Stimulated activated CD4-positive, alpha-beta T cell treated with anti-CD3 and anti-CD28 coated beads, Interleukin-15, amount 100 ng/mL, for 1 hour (primary cell): ENCODE measurements at places on chromosomes 5 and 9.
A peak's percentile ranks its signal among the peaks of the same experiment; 100 is the strongest.

GRCh38 chr5:104345222-104346016 is 782.8 kb upstream of the NUDT12 start:
- no peak for DNase-seq

DNA sequence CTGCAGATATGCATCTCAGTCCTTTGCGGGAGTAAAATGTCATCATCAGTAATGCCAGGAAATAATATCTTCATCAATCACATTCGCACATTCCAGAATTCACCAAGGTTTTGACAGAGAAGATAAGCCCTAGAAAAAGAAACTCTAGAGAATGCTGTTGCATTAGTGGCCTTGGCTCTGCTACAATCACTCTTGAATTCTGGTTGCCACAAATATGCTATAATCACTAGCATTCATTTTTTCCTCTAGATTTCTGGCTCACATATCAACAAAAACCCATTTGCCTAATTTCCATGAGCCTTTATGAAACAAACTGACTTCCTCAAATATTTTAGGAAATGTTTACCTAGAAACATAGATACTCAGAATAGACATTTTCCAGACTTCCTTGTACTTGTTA is 653.4 kb downstream of the ANXA1 start:
- DNase-seq, result no peak

DNA sequence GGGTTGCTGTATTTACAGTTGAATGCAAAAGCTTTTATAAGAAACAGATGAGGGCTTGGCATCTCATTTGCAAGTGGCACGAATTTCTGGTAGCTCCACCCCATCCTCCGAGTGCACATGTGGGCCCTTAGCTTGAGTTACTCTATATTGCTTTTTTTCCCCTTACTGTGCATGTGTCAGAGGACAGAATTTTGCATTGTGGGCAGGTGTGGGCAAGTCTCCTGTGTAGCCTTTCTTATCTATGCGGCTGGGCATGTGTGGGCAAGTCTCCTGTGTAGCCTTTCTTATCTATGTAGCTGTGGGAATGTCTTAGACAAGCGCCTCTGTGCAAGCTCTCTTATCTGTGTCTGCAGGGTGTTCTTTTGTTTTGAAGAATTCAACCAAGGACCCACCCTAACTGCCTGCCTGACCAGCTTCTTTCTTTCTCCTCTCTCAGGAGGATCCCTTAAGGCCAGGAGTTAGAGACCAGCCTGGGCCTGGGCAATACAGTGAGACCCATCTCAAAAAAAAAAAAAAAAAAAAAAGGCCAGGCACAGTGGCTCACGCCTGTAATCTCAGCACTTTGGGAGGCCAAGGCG is 34.1 kb upstream of the SIL1 start:
- no peak for DNase-seq

DNA sequence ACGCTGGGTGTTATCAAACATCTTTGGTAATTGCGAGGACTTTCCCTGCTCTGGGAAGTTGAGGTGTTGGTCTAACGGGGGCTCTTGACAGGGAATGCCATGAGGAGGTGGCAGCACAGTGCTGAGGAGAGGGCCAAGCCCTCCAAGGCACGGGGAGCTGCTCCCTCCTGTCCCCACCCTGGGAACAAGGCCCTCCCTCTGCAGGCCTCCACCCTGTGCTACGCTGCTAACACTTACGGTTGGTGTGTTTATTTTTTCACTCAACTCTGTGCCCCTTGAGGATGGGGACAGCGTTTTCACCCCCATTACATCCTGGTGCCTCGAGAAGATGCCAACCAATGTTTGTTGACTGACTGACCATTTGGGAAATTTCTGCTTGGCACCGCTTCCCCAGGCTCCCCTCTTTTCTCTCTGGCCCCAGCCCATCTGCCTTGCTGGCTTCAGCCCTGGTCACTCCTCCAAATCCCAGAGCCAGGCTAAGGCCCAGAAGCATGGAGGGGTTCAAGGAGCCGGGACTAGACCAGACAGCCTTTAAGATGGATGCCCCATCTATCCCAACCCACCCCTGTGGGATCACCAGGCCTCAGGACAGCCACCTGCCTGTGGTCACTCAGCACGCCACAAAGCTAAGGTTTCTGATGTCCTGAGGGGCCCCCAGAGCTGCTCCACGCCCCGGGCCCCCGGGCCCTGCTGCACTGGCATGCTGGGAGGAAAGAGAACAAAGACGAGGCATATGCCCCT is 125.7 kb downstream of the BARX1 start:
- no peak for DNase-seq

GRCh38 chr5:112329419-112330090 is 89.5 kb downstream of the EPB41L4A start:
- DNase-seq, result no peak

GRCh38 chr9:133127340-133127981 is 6.4 kb upstream of the RALGDS start:
- no peak for DNase-seq

DNA sequence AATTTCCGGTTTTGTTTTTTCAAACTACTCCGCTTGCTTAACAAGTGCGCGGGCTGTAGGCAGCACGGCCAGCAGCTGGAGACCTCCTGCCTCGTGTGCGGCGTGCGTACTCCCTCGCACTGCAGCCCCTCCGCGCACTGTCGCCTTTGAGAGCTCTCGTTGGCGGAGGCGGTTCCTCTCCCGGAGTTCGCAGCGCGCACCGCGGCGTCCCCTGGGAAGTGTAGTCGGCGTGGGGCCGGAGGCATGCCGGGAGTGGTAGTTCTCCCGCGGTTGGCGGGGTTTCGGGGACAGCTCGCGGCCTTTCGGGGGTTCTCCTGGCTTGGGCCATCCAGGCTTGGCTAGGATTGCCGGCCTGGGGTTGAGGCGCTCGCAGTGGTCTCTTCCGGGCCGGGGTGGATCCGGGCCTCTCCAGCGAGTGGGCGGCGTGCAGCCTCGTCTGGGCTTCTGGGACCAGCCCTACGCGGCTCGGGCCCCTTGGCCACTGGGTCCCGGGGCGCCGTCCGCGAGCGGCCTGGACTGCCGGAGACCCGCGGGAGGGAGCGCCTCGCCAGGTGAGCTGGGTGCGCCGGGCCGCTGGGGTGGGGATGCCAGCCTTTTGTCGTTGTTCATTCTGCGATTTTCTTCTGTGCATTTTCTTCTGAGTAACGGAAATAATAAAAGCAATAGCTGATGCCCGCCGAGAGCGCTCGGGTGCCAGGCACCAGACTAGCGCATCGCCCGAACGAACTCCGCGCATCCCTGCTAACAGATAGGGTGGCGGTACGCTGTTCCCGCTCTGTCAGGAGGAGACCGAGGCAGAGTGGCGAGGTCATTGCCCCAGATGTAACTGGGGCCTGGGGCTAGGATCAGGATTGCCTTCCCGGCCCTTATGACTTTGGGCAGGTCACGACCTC is at the start of gene ZNF354C:
Gene ZNF354C (plus strand): TSS at position 258 of the 893 bp plus-strand sequence. CDS start 1,696 bp downstream, outside the sequence.
- DNase-seq, result peak; percentile 77

GRCh38 chr9:93479726-93480125 is 26.3 kb upstream of the FAM120AOS start:
- DNase-seq, result no peak

DNA sequence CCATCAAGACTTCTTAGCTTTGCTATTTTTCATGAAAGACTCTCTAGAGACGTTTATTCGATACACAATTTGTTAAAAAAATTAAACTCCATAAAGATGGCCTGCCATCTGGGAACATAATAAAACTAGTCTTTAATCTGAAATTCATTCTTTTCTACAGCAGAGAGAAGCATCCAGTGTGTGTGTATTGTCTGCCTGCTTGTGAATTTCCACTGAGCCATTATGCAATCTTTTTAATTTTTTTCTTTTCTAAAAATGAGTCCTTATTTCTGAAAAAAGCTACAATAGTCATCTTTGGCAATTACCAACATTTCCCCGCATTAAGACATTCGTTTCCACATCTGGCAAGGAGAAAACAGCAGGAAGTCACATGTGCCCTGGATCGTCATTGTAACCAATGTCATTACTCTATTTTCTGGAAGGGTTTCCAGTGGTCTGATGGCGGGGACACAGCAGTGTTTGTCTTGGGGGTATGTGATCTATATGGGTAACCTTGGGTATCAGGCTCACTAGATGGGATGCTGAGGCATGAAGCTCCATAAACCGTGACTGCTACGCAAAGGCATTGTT is 263.1 kb downstream of the MSX2 start:
- DNase-seq, result no peak

- DNase-seq, result no peak
These were observed 3.0 kb upstream of the ARRDC3 start for GRCh38 chr5:91386120-91386519.

GRCh38 chr5:81755320-81755719 is 4.4 kb upstream of the SSBP2 start:
- DNase-seq, result no peak

GRCh38 chr9:26510137-26510536 is 382.5 kb downstream of the CAAP1 start:
- no peak for DNase-seq

DNA sequence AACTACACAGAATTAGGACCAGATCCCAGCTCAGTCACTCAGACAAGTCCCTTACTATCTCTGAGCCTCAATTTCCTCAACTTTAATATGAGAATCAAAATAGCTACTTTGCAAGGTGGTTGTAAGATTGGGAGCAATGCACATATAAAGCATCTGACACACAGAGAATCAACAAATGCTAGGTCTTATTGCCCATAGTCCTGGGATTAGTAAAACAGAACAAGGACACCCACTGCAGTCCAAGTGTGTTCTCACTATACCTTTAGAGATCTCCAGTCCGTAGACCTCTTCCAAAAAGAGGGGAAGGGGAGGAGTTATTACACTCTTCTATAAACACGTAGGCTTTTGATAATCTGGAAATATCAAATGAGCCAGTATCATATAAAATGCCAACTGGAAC is 190.0 kb downstream of the CCDC192 start:
- no peak for DNase-seq

DNA sequence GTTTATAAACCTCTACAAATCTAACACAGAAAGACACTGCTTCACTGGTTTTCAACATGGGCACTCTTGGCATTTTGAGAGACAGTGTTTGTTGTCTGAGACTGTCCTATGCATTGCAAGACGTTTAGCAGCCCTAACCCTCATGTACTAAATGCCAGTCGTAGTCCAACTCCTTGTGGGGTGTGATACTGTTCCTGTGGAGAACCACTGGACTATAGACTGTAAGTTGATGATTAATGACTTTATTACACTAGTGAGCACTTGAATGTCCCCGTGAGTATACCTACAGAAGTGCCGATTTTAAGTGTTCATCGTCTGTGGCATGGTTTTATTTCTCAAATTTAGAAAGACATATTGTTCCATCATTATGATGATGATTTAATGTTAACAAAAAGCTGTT is 46.2 kb downstream of the RECK start:
- no peak for DNase-seq

DNA sequence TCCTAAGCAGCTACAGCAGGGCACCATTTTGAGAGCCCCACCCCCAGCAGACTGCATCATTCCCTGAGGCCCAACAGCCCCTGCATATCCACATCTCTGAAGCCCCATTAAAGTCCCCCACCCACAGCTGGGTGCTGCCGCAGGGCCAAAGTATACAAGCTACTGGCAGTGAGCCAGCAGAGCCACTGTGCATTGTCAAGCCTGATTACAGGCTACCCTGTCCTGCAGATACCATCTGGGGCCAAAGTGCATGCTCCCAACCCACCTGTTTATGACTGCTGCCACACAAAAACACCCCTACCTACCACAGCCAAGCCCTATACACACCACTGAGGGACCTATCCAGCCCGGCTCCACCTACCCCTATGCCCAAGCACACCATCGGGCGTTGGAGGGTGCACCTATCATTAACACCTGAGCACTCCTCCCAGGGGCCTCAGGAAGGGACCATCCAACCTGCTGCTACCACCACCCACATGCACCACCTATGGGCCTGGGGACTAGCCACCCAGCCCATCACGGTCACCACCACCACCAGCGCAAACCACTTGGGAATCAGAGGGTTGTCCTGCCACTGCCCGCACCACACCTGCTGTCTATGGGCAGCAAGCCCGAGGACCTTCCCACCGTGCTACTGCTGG is 105.0 kb downstream of the PLPP1 start:
- no peak for DNase-seq

DNA sequence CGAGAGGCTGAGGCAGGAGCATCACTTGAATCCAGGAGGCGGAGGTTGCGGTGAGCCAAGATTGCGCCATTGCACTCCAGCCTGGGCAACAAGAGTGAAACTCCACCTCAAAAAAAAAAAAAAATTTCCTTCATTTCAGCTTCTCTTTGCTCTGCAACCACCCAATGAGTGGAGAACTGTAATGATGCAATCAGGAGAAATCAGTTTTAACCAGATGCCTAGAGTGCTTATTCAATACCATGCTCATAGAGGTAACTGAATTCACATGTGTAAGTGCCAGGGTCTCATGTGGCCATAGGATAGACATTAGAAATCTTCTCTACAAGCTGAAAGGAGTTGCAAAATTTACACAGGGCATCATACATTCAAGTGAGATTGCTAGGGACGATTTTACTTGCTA is 70.6 kb downstream of the HMHB1 start:
- no peak for DNase-seq

DNA sequence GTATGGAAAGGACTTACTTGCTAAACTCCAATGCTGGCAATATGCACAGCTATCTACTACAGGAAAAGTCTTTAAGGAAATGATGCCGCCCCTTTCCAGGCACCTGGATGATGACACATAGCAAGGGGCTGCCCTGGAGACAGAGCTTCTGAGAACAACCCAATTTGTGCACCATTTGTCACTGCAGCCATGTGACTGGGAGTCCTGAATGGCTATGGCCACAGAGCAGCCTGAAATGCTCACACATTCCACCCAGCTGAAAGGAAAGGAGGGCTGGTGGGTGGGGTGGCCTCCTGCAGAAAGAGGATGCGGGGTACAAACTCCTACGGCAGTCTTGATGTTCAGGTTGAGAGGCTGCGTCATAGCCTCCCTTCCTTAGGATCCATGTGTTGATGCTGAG is 70.1 kb upstream of the FSTL4 start:
- no peak for DNase-seq

- no peak for DNase-seq
These were observed 115.5 kb upstream of the TUT7 start for GRCh38 chr9:86469476-86470250.

- no peak for DNase-seq
These were observed 316.6 kb downstream of the AGTPBP1 start for GRCh38 chr9:85425153-85425611.

DNA sequence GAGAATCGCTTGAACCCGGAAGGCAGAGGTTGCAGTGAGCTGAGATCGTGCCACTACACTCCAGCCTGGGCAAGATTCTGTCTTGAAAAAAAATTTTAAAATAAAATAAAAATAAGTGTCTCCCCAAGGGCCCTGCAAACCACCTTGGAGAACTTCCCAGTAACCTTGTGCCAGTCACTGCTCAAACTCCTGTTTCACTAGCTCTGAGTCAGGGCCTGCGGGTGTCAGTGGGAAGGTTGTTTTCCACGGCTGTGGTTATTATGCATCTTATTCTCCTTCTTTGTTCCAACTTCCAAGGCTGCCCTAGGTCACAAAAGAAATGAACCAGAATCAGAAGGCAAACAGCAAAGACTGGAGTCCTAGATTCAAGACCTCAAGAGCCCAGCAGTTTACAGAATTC is 246.7 kb downstream of the ADAMTSL1 start:
- DNase-seq, result no peak
